Myocyte (in vitro differentiated cells): ENCODE measurements at places on chromosomes 6 and 20. TPM values are rescaled to one million over a fixed set of nuclear protein-coding genes. Genes with fewer than 3 reads are reported as not detected.

The MAS1 gene
- under 0.01 TPM in 1 of 2 replicates, not detected in the other for total RNA-seq

The MYH7B gene
- 32.7 and 83.0 TPM in 2 replicates for total RNA-seq

The GLO1 gene
- 179 and 204 TPM in 2 replicates for total RNA-seq

The KAT14 gene
- 25.4 and 26.4 TPM in 2 replicates for total RNA-seq

The RNF217 gene
- total RNA-seq = 31.3 and 34.2 TPM in 2 replicates

The SNX21 gene
- 131 and 161 TPM in 2 replicates for total RNA-seq

The PPIL6 gene
- 4.8 and 6.2 TPM in 2 replicates for total RNA-seq

The CST4 gene
- not detected in 2 replicates for total RNA-seq

The C6orf118 gene
- 0.52 and 3.5 TPM in 2 replicates for total RNA-seq

The GPX5 gene
- not detected in 2 replicates for total RNA-seq

The SEL1L2 gene
- total RNA-seq = not detected in 2 replicates

The KIF25 gene
- 0.16 TPM in 1 of 2 replicates, not detected in the other for total RNA-seq

The WFDC5 gene
- total RNA-seq = not detected in 2 replicates
